ENCODE measurements at places on chromosomes 16 and 17. TPM values are rescaled to one million over a fixed set of nuclear protein-coding genes. Genes with fewer than 3 reads are reported as not detected.

- DNase-seq = no peak
These were observed at the start of gene RAMP2 for GRCh38 chr17:42760652-42761581. TSS of gene RAMP2 (plus strand) at chr17:42761227. CDS start at chr17:42761262, 35 bp downstream.

Gene OTOP3
- 5.2 TPM for total RNA-seq

Gene CCL7
- total RNA-seq = not detected

- DNase-seq = no peak
These were observed 89.5 kb downstream of the TNFRSF13B start for GRCh38 chr17:16882243-16882925.

GRCh38 chr17:80270104-80270503, 9.5 kb downstream of the RNF213 start:
- DNase-seq = no peak

Gene BLTP2
- total RNA-seq = 175 TPM

DNA sequence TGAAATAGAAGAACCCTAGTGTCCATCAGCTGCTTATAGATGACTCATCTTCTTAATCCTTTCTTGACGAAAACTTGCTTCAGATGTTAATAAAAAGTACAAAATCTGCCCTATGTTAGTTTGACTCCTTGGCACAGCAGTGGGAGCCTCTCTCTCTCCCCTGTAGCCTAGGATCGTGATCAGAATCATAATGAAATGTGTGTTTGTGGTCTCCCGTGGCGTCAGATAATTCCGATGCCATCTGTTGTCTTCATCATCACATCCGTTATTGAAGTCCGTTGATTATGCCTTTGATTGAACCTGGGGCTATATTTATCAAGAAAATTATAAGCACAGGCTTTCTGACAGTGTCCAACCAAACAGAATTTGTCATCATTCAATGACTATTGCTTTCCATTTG, 102.5 kb downstream of the BMERB1 start:
- no peak for DNase-seq

DNA sequence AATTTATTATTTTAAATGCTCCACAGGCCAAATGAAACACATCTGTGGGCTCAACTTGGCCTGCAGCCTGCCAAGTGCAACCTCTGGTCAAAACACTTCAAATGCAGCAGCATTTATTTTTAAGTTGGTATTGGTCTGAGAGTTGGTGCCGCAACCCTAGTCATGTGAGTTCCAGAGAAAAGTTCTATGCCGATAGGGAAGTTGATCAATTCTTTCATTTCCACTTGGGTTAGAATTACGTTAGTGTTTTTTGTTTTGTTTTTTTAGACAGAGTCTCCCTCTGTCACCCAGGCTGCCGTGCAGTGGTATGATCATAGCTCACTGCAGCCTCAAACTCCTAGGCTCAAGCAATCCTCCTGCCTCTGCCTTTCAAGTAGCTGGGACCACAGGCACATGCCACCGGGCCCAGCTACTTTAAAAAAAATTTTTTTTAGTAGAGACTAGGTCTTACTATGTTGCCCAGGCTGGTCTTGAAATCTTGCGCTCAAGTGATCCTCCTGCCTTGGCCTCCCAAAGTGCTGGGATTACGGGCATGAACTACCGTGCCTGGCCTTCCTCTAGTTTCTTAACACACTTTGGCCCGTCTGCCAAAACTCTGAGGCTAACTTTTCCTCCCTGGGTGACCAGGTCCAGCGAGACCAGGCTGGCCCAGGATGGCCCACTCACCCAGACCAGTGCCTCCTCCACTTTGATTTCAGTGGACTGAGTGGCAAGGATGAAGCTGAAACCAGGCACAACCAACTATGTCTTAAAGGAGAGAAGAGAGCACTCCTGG, 221.1 kb downstream of the MRTFB start:
- DNase-seq = no peak

- DNase-seq = no peak
These were observed 17.8 kb downstream of the ZSCAN32 start for GRCh38 chr16:3383045-3383448.

DNA sequence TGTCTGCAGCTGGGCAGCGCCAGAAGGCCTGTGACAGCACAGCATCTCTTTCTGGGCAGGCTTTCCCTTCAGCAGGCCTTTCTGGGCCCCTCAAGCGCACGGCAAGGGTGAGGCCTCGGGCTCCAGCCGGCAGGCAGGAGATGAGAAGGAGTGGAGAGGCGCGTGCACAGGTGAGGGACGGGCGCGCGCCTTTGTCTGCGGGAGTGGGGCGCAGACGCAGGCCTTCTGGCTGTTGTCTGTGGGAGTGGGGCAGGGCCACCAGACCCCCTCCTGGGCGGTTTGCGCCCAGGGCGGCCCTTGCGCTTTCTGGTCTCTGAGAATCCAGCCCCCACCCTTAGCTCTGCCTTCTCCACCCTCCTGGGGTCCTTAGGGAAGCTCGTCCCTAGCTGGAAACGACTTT, 6.5 kb downstream of the ZNF205 start:
- DNase-seq = no peak

Gene CUEDC1
- 45.4 TPM for total RNA-seq

Gene FAAP100
- 50.0 TPM for total RNA-seq

Gene ARSG
- total RNA-seq = 1.9 TPM

- DNase-seq = no peak
These were observed 38.0 kb upstream of the CPHXL start for GRCh38 chr16:75764154-75764768.

Data from Peyer's patch (tissue), 4 donors.